ENCODE measurements at places on chromosomes 7 and 10. TPM values are rescaled to one million over a fixed set of nuclear protein-coding genes. Genes with fewer than 3 reads are reported as not detected.

Gene ARHGEF35
- 6.2 TPM for total RNA-seq

Gene PAPOLB
- total RNA-seq: 1.5 TPM

Gene NME8
- total RNA-seq: not detected

Gene TLX1
- total RNA-seq: not detected

Gene CUZD1
- total RNA-seq: 1.3 TPM

Gene STEAP4
- total RNA-seq: 20.4 TPM

Gene UBE2D1
- 39.6 TPM for total RNA-seq

Gene NPSR1
- 0.99 TPM for total RNA-seq

Gene CYP3A7
- total RNA-seq: not detected

Gene MBL2
- not detected for total RNA-seq

Gene SOSTDC1
- total RNA-seq: 47.6 TPM

Gene CHRM2
- 1.4 TPM for total RNA-seq

Gene CPA2
- not detected for total RNA-seq

Gene ZFAND4
- total RNA-seq: 33.2 TPM

Gene UPP1
- total RNA-seq: 8.5 TPM

Gene DNAJC30
- total RNA-seq: 4.2 TPM

Gene RSPH10B2
- total RNA-seq: not detected

Gene KLHDC10
- 50.6 TPM for total RNA-seq

Gene PLA2G12B
- total RNA-seq: not detected

Gene NRAP
- 13.0 TPM for total RNA-seq

Gene TRPV5
- 0.16 TPM for total RNA-seq

Gene TDRD1
- 0.38 TPM for total RNA-seq

Gene STK32C
- 7.9 TPM for total RNA-seq

Gene ADAM22
- 42.2 TPM for total RNA-seq

Gene MKLN1
- 103 TPM for total RNA-seq

Gene CLDN12
- total RNA-seq: 51.7 TPM

Gene FBXL13
- 10.0 TPM for total RNA-seq

Gene PPP1R17
- 0.33 TPM for total RNA-seq

Gene C7orf57
- 0.22 TPM for total RNA-seq

Gene MRLN
- 23.1 TPM for total RNA-seq

Gene SPAM1
- not detected for total RNA-seq

Gene ANKRD26
- total RNA-seq: 35.2 TPM

Gene CALML3
- total RNA-seq: 0.33 TPM

Gene CLCN1
- total RNA-seq: 0.22 TPM

Gene TAS2R4
- total RNA-seq: 5.6 TPM

Gene EGFR
- 44.1 TPM for total RNA-seq

Gene ETV1
- 20.0 TPM for total RNA-seq

Gene PTPN12
- total RNA-seq: 121 TPM

Gene CLDN4
- 15.8 TPM for total RNA-seq

Gene SLC39A12
- 18.0 TPM for total RNA-seq

Gene VSTM2A
- 27.3 TPM for total RNA-seq

Gene SEMA4G
- 6.6 TPM for total RNA-seq

Gene VSIR
- 15.4 TPM for total RNA-seq

Gene HOGA1
- 1.6 TPM for total RNA-seq

Gene CYP26C1
- 0.38 TPM for total RNA-seq

Gene PRPS1L1
- not detected for total RNA-seq

Gene SFTPA1
- not detected for total RNA-seq

Gene PNLIPRP1
- total RNA-seq: not detected

Gene LIPK
- total RNA-seq: not detected

Gene CCL26
- total RNA-seq: 2.6 TPM

Gene SPDYE16
- total RNA-seq: 1.2 TPM

Gene PRTFDC1
- 29.0 TPM for total RNA-seq
